Foreskin fibroblast (primary cell): ENCODE measurements at places on chromosomes 4 and X.

- no peak for DNase-seq
These were observed 794.8 kb upstream of the EPHA5 start for GRCh38 chr4:66465111-66465510.

DNA sequence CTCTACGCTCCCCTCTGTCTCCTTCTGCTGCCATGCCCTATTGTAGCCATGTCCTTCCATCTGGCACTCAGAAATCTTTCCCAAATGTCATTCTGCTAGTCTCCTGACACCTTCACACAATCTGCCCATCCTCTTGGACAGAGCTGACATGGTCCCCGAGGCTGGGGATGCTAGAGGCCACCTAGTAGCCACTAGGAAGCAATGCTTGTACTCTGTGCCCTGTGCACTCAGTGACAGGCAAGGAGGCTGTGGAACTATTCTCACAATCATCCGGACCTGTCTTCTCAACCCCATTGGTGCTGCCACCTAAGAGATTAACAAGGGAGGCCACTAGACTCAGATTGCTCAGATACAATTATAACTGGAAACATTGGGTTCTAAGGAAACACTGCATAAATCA is 112.6 kb upstream of the TMEM164 start:
- no peak for DNase-seq

- DNase-seq = no peak
These were observed 700 bp downstream of the ARAF start for GRCh38 chrX:47561659-47562151.

DNA sequence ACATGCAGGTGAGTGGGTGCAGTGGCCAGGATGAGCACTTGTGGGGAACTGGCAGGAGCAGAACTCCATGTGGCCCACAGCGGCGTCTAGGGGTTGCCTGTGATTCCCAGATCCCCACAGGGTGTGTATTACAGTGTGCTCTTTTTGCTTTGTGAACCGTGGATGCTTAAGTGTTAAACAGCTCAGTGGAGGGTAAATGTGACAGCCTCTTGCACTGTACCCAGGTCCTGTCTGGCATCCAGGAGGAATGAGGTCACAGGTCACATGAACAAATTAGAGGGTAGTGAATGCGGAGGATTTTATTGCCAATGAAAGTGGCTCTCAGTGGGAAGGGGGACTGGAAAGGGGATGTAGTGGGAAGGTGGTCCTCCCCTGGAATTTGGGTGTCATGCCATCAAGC is 447.8 kb downstream of the SPRY1 start:
- DNase-seq = no peak

- DNase-seq = no peak
These were observed 338.3 kb upstream of the GALNT7 start for GRCh38 chr4:172830295-172830764.

- DNase-seq = no peak
These were observed 41.9 kb upstream of the NSG1 start for GRCh38 chr4:4344915-4345527.

DNA sequence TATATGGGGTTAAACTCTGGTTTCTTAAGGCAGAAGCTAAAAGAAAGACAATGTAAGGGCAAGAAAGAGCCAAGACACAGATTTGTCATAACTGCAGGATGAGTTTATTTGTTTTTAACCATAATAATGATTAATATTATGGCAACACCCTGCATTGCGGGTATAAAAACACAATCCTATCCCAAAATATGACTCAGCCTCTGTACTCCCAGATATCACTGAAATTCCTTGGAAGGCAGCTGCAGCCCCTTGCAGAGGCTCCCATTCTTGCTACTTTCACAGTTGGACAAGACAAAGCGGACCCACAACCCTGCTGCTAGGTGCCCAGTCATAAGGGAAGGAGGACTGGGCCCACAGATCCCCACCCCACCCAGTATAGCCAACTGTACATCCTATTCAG is 20.4 kb upstream of the FGF16 start:
- no peak for DNase-seq

DNA sequence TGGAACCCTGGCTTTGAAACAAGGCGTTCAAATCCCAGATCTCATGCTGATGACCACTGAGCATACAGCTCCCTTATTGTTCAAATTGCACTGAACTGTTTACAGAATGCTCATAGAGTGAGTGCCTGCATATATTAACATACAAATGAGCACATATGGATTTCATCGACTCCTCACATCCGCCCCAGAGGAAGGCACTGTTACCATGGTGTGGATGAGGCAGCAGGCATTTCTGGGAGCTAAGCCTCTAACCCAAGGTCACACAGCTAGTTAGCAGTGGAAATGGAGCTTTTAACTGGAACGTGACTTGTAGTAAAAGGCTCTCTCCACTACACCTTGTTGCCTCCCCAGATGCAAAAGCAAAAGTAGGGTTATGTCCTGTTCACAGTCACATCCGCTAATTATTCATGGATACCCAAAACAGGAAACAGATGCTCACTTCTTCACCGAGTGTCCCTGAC is 289.7 kb downstream of the STK32B start:
- no peak for DNase-seq

- DNase-seq = peak; percentile 63
These were observed 108.8 kb downstream of the SPRY1 start for GRCh38 chr4:123505095-123506010.

DNA sequence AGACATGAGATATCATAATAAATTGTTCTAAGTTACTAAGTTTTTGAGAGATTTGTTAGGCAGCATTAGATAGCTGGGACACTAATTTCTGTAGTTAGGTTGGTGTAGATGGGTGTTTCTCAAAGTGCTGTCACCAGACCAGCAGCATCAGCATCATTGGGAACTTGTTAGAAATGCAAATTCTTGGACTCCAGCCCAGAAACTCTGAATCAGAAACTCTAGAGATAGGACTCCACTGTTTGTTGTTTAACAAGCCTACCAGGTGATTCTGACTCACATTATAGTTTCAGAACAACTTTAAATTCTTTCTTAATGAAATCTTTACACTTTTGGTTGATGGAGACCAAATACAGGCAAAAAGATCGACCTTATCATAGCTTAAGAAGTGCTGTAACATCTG is 173.7 kb downstream of the PABPC4L start:
- peak; percentile 34 for DNase-seq

- DNase-seq = no peak
These were observed 108.1 kb upstream of the SPRY1 start for GRCh38 chr4:123288309-123289025.

GRCh38 chrX:75113664-75114063 is 42.4 kb downstream of the ABCB7 start:
- DNase-seq = no peak

DNA sequence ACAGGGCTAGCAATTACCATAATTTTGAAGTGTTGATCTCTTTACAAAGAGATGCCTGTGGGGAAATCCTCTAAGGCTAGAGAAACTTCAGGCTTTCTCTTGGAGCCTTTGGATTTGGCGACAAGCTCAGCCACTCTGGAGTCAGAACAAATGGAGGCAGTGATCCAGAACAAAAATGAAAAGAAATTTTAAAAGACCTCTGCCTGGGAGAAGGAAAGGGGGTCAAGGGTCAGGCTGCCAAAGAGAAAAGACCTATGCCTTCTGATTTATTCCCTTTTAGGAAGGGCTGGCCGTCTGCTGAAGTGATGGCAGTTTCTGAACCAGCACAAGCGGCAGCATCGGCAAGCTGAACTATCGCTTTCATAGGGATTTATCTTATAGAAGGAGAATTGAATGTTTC is 140.8 kb upstream of the SFRP2 start:
- DNase-seq = peak; percentile 18

DNA sequence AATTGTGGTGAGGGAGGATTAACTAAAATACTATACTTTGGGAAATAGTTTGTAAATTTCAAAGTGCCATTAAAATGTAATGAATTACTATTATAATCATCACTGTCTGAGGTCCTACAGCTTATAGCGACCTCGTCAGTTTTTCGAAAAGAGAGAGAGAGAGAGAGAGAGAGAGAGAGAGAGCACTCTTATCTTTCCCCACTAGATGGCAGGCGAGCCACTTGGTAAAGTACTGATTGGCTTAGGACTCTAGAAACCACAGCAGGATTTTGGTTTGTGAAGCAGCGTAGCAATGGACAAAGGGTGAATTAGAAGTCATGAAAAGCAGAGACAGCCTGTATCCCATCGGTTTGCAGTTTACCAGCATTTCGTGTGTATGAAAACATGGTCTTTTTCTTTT is 52.5 kb downstream of the LINC00632 start:
- peak; percentile 32 for DNase-seq

GRCh38 chr4:152968806-152969394 is 32.8 kb downstream of the FHDC1 start:
- peak; percentile 71 for DNase-seq

- no peak for DNase-seq
These were observed 26.8 kb upstream of the SOD3 start for GRCh38 chr4:24768604-24769003.

DNA sequence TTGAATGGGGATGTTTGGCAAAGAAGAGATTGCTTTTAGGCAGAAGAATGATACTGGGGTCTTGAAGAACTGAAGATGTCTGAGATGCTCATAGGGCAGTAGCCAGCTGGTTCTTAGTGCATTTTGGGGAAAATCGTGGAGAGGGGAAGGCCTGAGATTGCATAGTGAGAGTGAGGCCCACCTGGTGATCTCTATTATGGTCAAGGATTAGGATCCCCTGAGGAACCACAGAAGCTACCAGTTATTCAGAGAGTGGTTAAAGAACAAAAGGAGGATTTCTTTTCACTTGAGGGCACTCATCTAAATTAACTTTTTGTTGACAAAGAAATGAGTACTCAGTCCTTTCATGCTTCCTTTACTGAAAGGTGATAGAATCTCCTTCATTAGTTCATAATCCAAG is 271.3 kb upstream of the HAND2 start:
- no peak for DNase-seq

- peak; percentile 36 for DNase-seq
These were observed 53.6 kb downstream of the MBNL3 start for GRCh38 chrX:132435222-132435621.

DNA sequence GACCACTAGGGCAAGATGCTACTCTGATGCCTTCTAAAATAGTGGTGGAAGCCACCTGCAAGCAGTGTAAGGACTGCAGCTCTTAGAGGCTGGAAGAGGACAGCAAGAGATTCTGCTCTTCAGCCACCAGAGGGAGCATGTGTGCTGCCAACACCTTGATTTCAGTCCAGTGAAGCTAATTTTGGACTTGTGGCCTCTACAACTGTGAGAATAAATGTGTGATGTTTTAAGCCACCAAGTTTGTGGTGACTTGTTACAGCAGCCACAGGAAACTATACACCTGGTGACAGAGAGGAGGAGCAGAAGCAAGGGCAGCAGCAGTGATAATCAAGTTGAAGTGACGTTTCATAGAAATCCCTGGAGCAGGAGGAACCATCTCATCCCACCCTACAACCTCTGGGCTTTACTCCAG is 55.9 kb downstream of the FGFBP1 start:
- DNase-seq = peak; percentile 88

DNA sequence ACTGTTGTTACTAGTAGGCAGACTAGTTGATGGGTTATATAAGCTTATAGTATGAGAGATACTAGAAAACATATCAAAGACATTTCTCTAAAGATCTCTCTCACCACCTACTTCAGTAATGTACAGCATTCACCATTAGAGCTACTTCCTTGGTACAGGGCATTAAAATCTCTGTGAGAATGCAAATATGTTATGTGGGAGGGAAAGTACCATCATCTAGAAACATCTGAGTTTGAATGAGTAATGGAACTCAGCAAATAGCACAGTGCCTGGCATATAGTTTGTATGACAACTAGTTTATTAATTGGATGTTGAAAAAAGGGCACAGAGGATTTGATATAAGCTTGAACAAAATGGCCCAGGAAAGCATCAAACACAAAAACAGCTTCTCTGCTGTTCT is 211.1 kb downstream of the GLUD2 start:
- DNase-seq = no peak

GRCh38 chrX:69094977-69095669 is 70.1 kb downstream of the PJA1 start:
- DNase-seq = no peak

- DNase-seq = no peak
These were observed 328.4 kb downstream of the DHRSX start for GRCh38 chrX:2172359-2172758.

- DNase-seq = no peak
These were observed 50.5 kb downstream of the VEGFC start for GRCh38 chr4:176742211-176742610.

- no peak for DNase-seq
These were observed 188.0 kb downstream of the SLC4A4 start for GRCh38 chr4:71526637-71527406.

DNA sequence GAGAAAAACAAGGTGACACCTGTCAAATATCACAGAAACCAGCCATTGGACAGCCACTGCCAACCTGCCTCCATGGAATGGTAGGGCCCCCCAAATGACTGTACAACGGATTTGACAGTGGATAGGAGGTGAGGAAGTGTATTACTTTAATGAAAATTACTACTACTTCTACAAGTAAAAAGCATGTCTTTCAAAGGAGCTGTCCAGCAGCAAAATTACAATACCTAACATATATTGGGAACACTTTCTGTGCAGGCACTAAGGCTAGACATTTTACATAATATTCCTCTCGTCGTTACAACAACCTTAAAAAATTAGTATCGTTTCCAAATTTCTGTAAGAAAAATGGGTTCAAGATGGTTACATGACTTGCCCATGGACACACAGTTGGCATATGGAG is 14.9 kb downstream of the PPP3CA start:
- DNase-seq = no peak

DNA sequence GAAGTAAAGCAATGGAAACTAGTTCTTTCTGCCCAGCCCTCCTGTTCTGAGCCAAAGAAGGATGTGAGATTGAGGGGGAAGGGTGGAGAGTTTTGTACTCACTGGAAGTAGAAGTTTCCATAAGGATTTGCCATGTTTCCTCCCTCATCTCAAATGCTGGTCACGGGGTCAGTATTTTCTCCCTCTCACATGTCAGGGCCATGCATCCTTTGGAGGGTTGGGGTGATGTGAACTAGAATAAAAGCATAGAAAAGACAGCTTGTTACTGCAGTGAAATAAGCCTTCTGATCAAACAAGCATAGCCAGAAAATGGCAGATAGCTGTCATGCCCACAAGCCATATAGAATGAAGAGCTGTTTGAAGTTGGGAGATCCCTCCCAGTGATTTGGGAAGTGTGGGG is 79.7 kb downstream of the KIT start:
- no peak for DNase-seq

- DNase-seq = no peak
These were observed 113.9 kb downstream of the NKX6-1 start for GRCh38 chr4:84385203-84385602.

GRCh38 chr4:36392024-36392423 is 110.6 kb downstream of the DTHD1 start:
- DNase-seq = no peak

DNA sequence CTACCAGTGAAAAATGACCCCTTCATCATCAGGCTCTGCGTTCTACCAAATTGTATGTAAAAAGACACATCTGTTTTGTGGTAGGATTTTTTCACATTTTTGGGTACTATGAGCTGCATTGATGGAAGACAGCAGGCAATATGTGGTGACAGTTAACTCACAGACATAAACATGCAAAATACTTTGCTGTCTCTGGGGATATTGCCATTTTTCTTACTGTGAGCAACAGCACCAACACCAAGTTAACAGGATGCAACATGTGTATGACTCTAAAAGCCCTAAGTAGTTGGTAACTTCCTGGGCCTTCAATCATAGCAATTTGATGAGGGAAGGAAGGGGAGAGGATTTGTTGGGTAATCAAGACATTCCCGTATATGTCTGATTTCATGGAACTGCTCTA is 56.4 kb upstream of the DRP2 start:
- DNase-seq = no peak
